NCI-H774 (cell line): ENCODE measurements at places on chromosomes 3 and 15.

GRCh38 chr3:37241880-37242279 lies 67.5 kb upstream of the LRRFIP2 start:
- DNase-seq: no peak

GRCh38 chr3:175015056-175015635 lies 156.0 kb downstream of the NAALADL2 start:
- no peak for DNase-seq

- no peak for DNase-seq
Observed at GRCh38 chr3:171792531-171792930, 17.8 kb downstream of the PLD1 start.

- no peak for DNase-seq
Observed at GRCh38 chr15:42092398-42093318, 1.7 kb downstream of the PLA2G4D start.

DNA sequence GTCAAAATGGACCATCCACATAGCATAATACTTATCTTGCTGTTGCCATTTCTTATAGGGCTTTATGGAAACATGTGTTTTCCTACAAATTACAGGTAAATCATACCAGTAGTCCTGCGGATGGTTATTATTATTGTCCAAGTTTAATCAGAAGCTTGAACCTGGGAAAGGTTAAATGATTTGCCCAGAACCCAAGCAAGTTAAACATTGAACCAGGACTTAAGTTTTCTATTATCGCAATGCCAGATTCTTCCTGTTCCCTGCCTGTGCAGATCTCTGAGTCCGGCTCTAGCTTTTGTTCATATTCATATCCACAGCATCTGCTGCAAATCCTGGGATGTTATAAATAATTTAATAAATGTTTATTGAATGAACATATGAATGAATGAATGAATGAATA lies 12.5 kb downstream of the LPP start:
- DNase-seq: no peak

GRCh38 chr15:36403351-36403750 lies 176.1 kb upstream of the CDIN1 start:
- DNase-seq: no peak

- DNase-seq: no peak
Observed at GRCh38 chr15:70473581-70474370, 289.6 kb downstream of the UACA start.

GRCh38 chr3:23341147-23341838 lies 138.2 kb downstream of the UBE2E2 start:
- DNase-seq: no peak

DNA sequence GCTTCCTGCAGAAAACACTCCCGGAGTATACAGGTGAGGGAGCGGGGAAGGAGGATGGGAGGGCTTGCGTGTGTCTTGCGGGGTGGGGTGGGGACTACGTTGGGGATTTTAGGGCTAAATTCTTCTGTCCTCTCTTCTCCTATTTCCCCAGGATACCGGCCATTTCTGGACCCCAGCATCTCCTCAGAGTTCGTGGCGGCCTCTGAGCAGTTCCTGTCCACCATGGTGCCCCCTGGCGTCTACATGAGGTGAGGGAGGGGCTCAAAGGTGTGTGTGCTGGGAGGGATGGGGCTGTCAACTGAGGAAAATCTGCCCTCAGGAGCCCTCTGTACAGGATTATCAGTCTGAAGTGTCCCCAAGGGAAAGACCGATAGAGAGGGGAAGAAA lies 6.6 kb downstream of the DUOX1 start:
- no peak for DNase-seq

DNA sequence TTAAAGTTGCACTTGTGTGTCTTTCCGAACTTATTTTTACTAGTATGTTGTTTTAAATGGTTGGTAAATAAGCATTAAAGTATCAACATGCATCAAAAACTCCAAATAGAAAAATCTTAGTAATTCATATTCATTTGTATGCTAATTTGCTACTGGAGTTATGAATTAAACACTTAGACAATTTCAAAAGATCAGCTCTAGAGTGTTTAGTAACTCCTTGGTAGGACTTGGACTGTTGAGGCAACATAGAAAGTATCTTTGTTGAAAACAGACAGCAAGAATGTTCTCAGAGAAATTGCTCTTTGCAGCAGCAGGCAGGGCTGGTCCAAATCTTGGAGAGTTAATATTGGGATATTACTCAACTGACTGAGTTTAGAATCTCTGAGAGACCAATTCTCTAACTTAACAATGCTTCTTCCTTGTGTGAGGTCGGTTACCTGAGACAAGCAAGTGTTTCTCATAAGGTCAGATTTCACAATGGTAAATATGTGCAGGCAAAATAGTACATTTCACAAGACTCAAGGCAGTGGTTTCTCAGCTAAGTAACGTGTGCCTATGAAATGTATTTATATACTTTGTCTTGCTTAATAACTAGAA lies 147.8 kb upstream of the IL12A start:
- no peak for DNase-seq

DNA sequence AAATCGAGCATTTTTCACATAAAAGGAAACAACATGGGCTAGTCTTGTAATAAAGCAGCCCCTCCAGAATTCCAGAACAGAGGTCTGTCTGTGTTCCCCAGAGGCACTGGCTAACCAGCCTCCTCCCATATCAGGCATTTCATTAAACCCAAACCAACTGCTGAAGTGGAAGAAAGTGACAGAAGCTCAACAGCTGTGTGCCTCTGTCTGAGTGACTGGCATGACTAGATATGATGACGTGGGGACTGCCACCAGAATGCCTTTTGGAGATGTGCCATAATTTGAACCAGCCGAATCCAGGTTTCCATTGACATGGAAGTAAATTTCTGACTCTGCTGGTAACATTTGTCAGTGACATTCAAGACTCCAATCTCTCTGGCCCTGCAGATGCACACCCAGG lies 8.7 kb downstream of the LIMD1 start:
- DNase-seq: no peak

- no peak for DNase-seq
Observed at GRCh38 chr3:189038773-189039745, 132.7 kb upstream of the TPRG1 start.

- DNase-seq: no peak
Observed at GRCh38 chr3:74532446-74532845, 82.0 kb downstream of the CNTN3 start.

DNA sequence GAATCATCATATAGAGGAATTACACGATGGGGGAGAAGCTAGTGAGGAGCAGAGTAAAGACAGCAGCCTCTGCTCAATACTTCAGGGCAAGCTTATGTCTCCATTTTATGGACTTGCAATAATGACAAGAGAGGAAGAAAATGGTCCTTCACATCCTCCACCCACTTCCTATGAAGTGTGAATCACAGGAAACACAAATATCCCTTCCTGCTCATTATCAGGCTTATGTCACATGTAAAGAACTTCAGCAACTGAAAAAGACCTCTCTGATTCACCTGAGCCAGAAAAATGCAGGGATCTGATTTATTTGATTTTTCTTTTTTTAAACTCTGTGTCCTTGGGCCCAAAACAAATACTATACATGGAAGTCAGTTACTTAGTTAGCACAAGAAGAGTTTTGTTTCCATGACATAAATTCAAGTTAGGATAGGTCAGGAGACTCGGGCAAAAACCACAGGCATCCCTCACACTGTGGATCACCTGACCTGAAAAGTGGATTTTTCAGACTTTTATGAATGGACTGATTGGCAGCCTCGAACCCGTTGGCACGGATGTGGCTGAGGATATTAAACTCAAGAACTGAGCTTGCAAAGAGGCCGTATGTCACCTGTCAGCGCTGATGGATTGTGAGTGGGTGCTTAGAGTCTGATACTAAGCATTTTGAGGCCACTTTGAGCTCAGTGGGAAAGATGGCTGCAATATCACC lies 620.8 kb upstream of the MDFIC2 start:
- DNase-seq: no peak

- DNase-seq: no peak
Observed at GRCh38 chr3:33789183-33789954, 9.1 kb upstream of the PDCD6IP start.

DNA sequence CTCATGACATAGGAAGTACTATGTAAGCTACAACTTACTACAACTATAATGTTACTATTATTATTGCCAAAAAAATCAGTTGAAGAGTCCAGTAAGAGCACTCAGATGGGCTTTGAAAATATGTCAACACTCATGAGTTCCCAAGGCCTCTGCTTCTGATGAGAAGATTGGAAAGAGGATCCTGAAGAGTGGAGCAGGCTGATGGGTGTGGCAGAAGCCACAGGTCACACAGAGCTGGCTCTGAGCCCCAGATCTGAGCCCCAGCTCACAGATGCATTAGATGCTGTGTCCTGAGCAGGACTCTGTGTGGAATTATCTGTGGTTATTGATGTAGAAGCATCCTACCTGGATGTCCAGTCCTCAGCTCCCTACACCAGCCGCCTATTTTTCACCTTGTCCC lies 65.6 kb downstream of the SPSB4 start:
- no peak for DNase-seq

- DNase-seq: no peak
Observed at GRCh38 chr15:25391971-25392721, 46.7 kb downstream of the UBE3A start.

GRCh38 chr3:101732240-101732641 lies 7.8 kb downstream of the CEP97 start:
- no peak for DNase-seq

- DNase-seq: no peak
Observed at GRCh38 chr3:133568294-133569014, 5.0 kb upstream of the CDV3 start.

DNA sequence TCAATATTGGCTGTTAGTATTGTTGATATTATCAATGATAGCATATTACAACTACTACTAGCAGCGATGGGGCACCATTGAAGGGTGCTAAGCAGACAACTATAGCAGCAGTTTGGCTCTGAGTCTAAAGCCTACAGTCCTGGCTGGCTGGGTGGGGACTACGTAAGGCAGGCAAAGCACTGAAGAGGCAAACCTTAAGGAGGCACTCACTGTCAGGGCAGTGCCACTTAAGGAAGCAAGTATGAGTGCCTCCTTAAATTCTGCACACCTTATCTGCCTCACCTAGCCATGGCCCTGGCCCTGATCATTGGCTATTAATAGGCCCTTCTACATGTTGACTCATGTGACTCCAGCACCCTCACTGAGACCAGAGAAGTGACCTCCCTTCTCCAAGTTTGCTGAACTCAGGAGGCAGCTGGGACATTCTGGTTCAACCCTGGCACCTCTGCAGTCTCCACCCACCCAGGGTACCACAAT lies 20.6 kb downstream of the CDCP1 start:
- no peak for DNase-seq

GRCh38 chr3:50271314-50271936 lies 2.5 kb downstream of the SEMA3B start:
- DNase-seq: no peak

- DNase-seq: no peak
Observed at GRCh38 chr3:46565607-46566039, 479 bp downstream of the LRRC2 start.

GRCh38 chr3:134928392-134928791 lies 133.3 kb downstream of the EPHB1 start:
- DNase-seq: no peak

GRCh38 chr3:66490214-66490613 lies 10.6 kb downstream of the LRIG1 start:
- no peak for DNase-seq

GRCh38 chr3:176262071-176262470 lies 935.2 kb downstream of the TBL1XR1 start:
- DNase-seq: no peak

GRCh38 chr3:107142786-107143575 lies 234.3 kb upstream of the CCDC54 start:
- no peak for DNase-seq

DNA sequence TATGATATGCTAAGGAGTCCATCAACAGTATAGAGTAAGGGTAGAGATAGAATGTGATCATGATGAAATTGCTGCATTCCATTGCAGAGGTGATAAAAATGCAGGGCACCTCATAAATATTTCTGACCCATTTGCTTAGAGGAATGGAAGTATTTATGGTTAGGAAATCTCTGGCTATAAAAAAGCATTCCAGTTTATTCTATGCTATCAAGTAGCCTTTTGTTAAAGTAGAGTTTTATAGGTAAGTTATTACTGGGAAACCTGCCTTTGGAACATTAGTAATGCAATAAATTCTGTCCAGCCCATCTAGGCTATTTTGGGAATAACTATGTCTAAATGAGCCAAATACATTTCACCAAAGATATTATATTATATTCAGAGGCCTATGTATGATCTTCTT lies 19.8 kb upstream of the STRIT1 start:
- DNase-seq: no peak

- DNase-seq: no peak
Observed at GRCh38 chr3:134368751-134369105, 5.5 kb downstream of the AMOTL2 start.

- no peak for DNase-seq
Observed at GRCh38 chr3:42101048-42101447, 9.9 kb downstream of the TRAK1 start.

- no peak for DNase-seq
Observed at GRCh38 chr3:124688581-124689454, 41.4 kb upstream of the UMPS start.

GRCh38 chr15:39908186-39908585 lies 11.9 kb downstream of the GPR176 start:
- DNase-seq: no peak

- DNase-seq: no peak
Observed at GRCh38 chr3:134106580-134106979, 76.9 kb upstream of the SLCO2A1 start.

- no peak for DNase-seq
Observed at GRCh38 chr3:24837601-24838000, 343.0 kb upstream of the THRB start.

DNA sequence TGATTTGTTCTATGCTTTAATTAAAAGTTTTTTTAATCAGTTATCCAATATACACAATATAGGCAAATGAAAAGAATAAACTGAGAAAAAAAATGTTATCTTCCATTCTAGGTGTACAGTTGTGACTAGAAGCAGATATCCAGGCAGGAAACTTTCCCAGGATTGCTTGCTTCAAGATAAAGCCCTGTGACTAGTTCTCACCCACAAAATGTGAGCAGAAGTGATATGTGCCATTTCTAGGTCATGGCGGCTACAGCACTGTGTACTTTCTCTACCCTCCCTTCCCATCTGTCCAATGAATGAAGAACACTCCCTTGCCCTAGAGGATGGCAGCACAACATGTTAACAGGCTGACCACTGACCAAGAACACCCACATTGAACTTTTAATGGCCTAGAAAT lies 110.5 kb upstream of the STT3B start:
- DNase-seq: no peak

DNA sequence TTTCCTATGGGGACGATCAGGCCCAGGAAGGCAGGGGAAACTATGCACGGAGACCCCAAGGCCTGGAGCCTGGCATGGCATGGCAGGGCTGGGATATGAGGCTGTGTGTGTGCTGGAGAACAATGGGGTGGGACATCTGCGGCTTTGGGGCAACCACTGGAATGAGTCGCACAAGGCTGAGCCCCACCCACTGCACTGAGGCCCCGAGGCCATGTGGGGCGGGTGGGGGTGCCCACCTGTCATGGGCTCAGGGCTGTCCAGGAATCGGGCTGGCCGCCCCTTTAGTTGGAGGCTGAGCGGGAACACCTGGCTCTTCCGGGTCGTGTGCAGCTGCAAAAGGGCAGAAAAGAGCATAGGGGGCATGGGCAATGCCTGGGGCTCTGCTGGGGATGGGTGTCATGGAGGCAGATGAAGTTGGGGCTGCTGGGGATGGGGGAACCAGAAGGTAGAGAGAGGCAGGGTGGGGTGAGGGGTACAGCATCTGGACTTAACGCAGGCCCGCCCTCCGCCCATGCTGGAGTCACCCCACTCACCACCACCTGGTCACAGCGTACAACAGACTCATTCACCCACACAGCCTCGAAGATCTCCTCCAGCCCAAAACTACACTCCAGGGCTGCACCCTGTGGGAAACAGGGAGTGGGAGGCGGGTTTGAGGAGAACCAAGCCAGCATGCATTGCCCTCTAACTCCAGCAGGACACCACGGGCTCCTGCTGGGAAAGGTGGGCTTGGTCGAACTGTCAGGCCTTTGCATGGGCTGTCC lies 31.1 kb downstream of the PLXND1 start:
- no peak for DNase-seq
